Tongue (tissue), 3 donors: ENCODE measurements at places on chromosomes 4 and X. TPM values are rescaled to one million over a fixed set of nuclear protein-coding genes. Genes with fewer than 3 reads are reported as not detected.

Gene TMEM184C
- total RNA-seq: 37.7 TPM

Gene NLRP2B
- total RNA-seq: not detected

Gene SYTL5
- 1.3 TPM for total RNA-seq

Gene SPIN4
- 9.8 TPM for total RNA-seq

Gene ARMCX5
- 15.5 TPM for total RNA-seq
